ENCODE measurements at places on chromosomes 6 and 20.
A peak's percentile ranks its signal among the peaks of the same experiment; 100 is the strongest.

GRCh38 chr6:169391473-169392071 lies 137.9 kb upstream of the THBS2 start:
- no peak for DNase-seq

- no peak for DNase-seq
These were observed 4.6 kb downstream of the CST4 start for GRCh38 chr20:23684261-23684660.

GRCh38 chr6:129759796-129760605 lies 50.0 kb upstream of the ARHGAP18 start:
- DNase-seq: no peak

DNA sequence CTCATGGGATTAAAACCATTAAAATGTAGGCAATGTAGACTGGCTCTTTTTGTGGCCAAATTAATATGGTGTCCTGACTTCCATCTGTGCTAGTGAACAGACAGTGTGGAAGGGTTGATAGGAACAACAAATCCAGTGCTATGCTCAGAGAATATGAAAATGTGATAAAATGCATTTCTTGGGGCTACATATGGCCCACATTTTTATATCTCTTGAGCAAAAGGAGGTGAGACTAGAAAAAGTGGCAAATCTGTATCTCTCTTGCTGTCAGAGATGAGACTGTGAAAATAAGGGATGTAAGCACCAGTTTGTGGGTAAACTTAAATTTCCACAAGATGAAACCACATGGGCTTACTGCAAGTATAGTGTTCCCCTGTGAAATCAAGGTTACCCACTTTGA lies 162.1 kb downstream of the PHF3 start:
- no peak for DNase-seq

DNA sequence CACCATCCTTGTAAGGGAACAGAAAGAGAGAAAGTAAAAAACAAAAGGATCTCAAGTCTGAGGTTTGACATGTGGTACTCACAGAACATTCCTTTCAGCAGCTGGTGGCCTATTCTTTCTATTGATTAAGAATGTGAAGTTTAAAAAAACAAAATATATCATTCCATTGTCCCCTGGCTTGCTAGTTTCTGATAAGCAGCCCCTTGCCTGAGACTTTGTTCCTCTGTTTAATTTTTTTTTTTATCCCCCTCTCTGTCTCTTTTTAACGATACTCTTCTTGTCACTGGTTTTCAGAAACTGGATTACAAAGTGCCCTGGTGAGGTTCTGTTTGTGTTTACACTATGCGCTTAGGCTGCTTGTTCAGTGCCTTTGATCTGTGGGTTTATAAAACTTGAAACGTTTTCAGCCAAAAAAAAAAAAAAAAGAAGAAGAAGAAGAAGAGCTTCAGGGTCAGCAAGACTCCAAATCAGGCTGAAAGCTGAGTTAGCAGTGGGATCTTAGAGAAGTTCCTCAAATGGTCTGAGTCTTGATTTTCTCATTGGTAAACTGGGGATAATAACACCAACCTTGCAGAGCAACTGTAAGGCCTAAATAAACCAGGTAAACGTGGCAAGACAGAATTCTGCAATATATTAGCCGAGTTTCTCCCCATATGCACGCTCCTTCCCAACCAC lies 45.1 kb upstream of the SLC22A23 start:
- DNase-seq: no peak

- DNase-seq: no peak
These were observed 13.8 kb downstream of the TOMM34 start for GRCh38 chr20:44946271-44946852.

GRCh38 chr6:143743301-143744166 lies 65.8 kb downstream of the PHACTR2 start:
- DNase-seq: no peak

DNA sequence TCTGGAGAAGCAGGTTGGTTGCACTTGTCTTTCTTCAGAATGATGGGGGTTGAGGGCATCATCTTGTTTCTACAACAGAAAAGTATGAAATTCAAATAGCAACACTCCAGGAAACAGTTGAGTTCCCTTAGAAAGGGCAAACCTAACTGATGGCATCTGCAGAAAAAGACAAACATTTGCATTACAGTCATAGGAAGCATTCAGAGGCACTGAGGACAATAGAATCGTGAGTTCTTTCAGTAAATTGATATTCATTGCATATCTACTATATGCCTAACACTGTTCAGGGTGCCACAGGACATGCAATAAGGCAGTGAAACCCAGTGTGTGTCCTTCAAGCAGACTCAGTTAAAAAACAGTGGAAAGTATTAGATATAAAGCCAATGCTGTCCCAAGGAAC lies 41.1 kb upstream of the OPN5 start:
- no peak for DNase-seq

- DNase-seq: peak; percentile 68
These were observed 78.7 kb upstream of the IFNGR1 start for GRCh38 chr6:137297887-137298286.

- no peak for DNase-seq
These were observed 176.0 kb downstream of the MAFB start for GRCh38 chr20:40512994-40513393.

DNA sequence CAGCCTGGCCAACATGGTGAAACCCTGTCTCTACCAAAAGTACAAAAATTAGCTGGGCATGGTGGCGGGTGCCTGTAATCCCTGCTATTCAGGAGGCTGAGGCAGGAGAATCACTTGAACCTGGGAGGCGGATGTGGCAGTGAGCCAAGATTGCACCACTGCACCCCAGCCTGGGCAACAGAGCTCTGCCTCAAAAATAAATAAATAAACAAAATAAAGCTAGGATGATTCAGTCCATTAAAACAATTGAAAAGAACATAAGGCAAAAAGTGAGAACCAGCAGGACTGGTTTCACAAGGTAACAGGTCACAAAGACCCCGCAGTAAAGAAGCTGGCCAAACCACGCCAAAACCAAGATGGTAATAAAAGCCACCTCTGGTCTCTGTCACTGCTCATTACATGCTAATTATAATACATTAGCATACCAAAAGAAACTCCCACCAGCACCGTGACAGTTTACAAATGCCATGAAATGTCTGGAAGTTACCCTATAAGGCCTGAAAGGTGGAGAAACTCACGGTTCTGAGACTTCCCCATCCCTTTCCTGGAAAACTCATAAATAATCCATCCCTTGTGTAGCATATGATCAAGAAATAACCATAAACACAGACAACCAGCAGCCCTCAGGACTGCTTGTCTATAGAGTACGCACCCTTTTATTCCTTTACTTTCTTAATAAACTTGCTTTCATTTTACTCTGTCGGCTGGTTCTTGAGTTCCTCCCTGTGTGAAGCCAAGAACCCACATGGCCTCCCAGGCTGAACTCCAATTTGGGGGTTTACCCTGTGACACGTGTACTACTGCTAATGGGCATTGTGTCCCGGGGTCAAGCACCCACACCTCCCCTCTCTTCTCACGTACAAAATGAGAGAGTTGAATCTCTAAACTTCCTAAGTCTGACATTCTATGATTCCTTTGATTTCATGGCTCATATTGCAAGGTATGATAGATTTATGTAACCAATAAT lies 10.2 kb downstream of the LAMA4 start:
- no peak for DNase-seq

DNA sequence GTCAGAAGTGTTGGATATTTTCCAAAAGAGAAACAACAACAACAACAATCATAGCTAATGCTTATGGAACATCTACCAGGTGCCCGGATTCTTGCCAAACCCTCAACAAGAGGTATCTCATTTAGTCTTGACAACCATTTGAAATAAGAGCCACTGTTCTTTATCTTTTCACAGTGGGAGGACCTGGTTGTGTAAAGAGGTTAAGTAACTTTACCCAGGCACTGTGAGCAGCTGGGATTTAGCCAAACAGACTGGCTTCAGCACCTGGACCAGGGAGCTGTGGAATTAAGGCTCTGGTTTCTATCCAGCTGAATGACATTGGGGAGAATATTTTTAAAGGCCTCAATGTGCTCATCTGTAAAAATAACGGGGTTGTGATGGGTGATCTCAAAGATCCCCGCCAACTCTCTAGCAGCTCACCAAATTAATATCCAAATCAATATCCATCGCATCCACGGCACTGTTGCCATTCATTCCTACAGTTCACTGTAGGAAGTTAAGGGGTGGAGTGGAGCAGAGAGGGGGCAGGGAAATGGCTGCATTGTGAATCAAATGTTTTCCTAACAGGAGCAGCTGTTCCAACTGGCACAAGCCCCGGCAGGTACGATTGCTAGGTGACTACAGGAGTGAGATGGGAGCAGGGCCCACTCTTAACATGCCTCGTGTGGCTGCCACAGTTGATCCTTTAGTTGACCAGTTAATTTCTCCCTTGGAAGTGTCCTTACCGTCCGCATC lies 61.8 kb downstream of the GCNT2 start:
- peak; percentile 33 for DNase-seq

DNA sequence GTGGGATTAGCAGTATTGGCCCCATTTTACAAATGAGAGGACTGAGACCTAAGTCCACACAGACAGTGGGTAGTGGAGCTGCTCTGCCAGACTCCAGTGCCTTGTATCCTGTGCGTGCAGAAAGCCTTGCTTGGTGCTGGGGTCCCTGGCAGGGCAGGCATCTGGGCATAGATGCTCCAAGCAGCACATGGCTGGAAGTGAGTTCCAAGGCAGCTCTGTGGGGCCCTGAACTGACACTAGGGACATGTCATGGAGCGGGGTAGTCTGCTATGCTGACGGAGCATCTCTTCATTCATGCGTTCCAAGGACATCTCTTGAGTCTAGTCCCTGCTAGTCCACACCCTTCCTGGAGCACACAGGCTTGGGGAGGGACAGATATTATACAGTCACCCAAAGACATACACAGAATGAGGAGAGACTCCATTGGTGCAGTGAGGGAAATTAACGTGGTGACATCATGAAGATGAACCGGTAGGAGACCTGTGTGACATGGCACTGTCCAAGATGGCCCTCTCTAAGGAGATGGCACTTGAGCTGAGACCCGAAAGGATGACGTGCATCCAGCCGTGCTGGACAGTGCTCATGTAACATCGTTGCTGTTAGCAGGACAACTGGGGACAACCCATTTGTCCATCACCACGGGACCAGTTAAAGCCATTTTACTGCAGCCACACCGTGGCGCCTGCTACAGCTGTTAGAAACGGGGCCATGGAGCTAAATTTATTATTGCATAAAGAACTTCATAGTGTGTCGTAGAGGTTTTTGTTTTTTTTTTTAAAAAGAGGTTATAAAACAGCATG lies 65.1 kb downstream of the DLGAP4 start:
- DNase-seq: no peak

DNA sequence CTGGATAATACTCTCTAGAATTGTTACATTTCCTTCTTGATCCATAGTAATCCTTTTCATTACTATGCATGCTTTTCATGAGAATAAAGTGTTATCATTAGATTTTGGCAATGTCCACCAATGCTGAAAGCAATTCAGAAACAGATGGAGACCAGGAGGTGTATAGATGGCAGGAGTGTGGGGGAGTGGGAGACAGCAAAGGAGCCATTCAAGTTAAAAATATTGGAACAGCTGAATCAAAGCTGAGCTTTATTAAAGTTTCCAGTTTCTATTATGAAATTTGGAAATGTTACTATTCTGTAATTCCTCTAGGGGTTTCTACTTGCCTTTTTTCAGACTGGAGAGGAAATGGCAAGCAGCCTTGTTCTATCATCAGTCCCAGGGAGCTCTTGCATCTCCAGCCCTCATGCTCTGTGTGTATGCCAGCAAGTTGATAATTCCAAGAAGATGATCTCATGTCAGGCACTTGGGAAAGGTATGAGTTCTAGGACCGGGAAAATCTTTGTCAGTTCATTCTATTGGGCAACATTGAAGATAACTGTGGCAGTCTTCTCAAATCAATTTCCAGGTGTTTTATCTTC lies 228.0 kb downstream of the CD109 start:
- no peak for DNase-seq

- DNase-seq: no peak
These were observed 86.6 kb downstream of the RNF144B start for GRCh38 chr6:18473755-18474154.

DNA sequence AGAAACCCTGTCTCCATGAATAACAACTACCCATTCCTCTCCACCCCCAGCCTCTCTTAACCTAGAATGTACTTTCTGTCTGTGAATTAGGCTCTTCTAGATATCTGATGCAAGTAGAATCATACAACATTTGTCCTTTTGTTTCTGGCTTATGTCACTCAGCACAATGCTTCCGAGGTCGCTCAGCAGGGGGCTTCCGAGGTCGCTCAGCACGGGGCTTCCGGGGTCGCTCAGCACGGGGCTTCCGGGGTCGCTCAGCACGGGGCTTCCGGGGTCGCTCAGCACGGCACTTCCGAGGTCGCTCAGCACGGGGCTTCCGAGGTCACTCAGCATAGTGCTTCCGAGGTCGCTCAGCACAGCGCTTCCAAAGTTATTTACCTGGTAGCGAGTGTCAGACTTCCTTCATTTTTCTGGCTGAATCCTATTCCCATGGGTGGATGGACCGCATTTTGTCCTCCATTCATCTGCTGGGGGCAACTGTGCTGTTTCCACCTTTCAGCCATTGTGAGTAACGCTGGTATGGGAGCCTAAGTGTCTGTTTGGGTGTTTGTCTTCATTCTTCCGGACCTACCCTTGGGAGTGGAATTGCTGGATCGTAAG lies 31.0 kb upstream of the BHLHE23 start:
- DNase-seq: no peak

DNA sequence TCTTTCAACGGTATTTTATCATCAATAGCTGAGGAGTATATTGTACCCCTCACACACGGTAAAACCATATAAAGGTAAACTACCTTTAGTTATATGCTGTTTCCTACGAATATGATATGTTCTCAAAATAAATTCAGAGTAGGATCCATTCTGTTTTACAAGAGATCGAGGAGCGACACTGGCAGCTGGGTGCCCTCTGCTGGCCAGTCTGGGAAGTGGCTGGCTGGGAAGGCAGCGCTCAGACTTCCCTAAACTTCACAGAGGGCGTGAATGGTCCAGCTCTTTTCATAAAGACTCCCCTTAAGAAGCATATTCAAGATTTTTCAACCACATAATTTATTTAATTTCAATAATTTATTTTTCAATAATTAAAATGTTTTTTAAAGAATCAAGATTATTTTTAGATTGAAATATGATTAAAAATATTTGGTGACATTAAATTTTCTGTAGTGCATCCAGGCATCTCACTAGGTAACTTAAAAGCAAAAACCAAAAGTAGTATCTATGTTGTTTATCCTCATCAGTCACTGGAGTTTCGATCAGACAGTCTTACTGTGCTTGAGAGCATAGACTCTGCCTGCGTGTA lies 187.5 kb upstream of the PDE10A start:
- DNase-seq: peak; percentile 69

- no peak for DNase-seq
These were observed 371.9 kb upstream of the ID4 start for GRCh38 chr6:19465256-19465655.

- DNase-seq: no peak
These were observed 663.3 kb downstream of the RFPL4B start for GRCh38 chr6:113010196-113010989.

GRCh38 chr6:54248994-54249393 lies 59.2 kb upstream of the TINAG start:
- DNase-seq: no peak

GRCh38 chr20:25257130-25257529 lies 9.2 kb downstream of the PYGB start:
- DNase-seq: no peak

DNA sequence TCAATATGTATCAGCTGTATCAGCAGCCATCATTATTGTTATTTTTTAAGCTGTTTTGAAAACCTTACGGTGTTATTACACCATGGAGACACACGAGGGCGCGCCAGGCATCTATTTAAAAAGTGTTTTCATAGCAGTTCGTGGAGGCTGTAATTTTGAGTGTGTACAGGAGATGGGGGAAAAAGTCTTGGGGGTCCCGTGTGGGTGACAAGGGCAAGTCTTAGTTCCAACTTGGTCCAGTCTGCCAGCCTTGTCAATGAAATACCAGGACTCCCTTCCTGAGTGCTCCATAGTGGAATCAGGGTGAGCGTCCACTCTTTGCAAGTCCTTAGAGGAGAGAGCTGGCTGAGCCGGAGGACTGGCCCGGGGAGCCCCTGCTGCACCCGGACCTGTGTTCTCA lies 43.3 kb downstream of the SLC2A10 start:
- peak; percentile 64 for DNase-seq
